ENCODE measurements at places on chromosomes 4 and X.

GRCh38 chr4:78693777-78694456, 82.2 kb upstream of the BMP2K start:
- DNase-seq: no peak

- DNase-seq: no peak
These were observed 338.6 kb upstream of the ZFP42 start for GRCh38 chr4:187656959-187657358.

DNA sequence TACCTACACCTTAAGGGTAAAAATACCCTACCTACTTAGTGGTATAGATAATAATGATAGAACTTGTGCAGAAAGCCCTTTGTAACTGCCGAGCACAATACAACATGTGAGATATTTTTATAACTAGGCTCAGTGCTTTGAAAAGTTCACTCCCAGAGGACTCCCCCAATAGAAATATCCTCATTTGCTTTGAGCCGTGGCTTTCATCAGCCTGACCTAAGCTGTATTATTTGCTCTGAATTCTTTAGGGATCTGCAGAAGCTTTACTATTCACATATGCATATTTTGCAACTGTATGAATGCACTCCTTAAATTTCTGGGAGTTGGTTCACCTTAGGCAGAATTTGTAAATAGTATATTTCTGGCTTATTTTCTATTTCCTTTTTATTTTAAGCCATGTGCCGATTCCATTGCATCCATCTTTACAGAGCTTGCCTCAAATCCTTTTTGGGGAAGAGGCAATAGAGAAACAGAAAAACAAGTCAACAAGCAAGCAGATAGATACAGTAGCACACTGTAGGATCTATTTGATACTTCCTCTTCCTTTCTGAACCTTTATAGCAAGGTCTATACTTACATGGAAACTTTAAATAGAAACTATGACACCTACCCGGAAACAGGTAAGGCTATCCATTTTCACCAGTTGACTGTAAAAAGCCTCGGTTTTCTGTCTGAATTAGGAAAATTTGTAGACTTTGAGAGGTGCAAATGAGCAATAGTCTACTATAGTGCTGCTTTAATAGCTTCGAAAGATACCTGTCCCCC, 242.5 kb upstream of the VCX3A start:
- no peak for DNase-seq

GRCh38 chrX:118356154-118356701, 10.3 kb downstream of the WDR44 start:
- no peak for DNase-seq

- DNase-seq: no peak
These were observed 170.4 kb downstream of the SHROOM4 start for GRCh38 chrX:50643525-50644137.

- DNase-seq: no peak
These were observed 59.5 kb downstream of the NSG1 start for GRCh38 chr4:4446434-4446833.

- no peak for DNase-seq
These were observed 10.8 kb downstream of the UNC5C start for GRCh38 chr4:95537863-95538488.

DNA sequence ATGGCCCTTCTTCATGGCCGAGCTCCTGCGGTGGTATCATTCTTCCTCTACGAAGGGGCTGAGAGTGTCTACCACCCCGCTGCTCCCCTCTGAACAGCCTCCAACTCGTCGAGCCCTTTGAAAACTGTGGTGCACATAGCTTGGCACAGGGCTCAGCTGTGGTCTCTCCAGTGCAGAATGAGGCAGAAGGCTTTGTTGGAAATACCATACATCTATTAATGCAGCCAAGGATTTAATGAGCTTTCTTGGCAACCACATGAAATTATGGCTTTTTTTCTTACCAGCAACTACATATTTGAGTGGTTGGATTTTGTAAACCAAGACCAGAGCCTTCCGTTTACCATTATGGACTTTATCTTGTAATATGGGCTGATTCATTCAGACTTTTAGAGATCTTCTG, 61.7 kb upstream of the CBR4 start:
- no peak for DNase-seq

DNA sequence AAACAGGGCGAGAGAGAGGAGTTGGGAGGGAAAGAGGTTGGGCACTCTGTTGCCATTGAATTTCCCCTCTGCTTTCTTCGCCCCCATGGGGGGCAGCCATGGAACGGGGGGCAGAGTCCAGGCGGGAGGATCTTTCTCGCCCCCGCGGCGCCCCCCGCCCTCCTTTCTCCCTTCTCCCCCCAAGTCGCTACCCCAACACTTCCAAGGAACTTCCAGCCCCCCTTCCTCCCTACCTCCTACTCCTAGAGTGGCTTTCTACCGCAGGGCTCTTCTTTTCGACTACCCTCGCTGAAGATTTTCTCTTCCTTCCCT, 594 bp upstream of the STAG2 start:
- no peak for DNase-seq

GRCh38 chr4:140344621-140345020, 28.8 kb upstream of the SCOC start:
- DNase-seq: no peak

GRCh38 chr4:109410776-109411175, 22.8 kb upstream of the SEC24B start:
- no peak for DNase-seq

GRCh38 chr4:122814426-122814825, 12.2 kb upstream of the FGF2 start:
- no peak for DNase-seq

GRCh38 chrX:54509400-54509799, 13.4 kb upstream of the FGD1 start:
- no peak for DNase-seq

GRCh38 chr4:147772459-147772969, 40.6 kb downstream of the ARHGAP10 start:
- peak; percentile 64 for DNase-seq

GRCh38 chr4:103268746-103269145, 70.6 kb upstream of the CENPE start:
- DNase-seq: no peak

DNA sequence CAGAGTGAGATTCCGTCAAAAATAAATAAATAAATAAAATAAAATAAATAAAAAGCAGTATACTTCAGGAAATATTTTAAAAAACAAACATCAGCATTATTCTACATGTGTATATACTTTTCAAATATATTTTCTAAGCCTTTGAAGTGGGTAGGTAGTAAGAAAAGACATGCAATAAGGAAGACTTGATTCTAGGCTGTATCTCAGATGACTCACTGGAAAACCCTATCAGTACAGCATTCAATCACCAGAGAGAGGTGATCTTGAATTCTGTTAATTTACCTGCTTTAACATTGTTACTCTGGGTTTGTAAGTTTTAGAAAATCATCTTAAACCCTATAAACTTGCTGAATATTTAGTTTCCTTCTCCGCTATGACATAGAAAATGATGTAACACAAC, 106.6 kb upstream of the NAP1L5 start:
- DNase-seq: no peak

DNA sequence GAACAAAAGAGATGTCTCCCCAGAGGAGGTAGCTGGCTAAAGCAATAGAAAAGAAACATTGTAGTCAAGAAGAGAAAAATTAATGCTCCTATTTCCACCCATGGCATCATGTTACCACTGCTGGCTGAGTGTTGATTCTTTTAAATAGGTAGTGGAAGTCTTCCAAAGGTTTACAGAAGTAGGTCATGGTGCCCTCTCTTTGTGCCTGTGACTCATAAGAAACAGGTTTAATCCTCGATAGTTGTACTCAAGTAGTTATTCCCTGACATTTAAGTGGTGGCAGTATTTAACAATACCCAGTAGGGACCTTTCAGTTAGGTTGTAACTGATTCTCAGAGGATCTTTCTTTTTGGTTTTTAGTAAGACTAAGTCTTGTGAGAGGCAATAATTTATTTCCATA, 247.8 kb downstream of the TEX13A start:
- no peak for DNase-seq

GRCh38 chr4:184167576-184167975, 50.1 kb downstream of the ENPP6 start:
- DNase-seq: no peak

- no peak for DNase-seq
These were observed 207.5 kb downstream of the CHRDL1 start for GRCh38 chrX:110588164-110588563.

- DNase-seq: no peak
These were observed 4.0 kb upstream of the PRDM5 start for GRCh38 chr4:120926358-120927025.

- DNase-seq: no peak
These were observed 102.5 kb upstream of the GALNTL6 start for GRCh38 chr4:171710743-171711142.

GRCh38 chrX:7132335-7133049, 15.0 kb upstream of the STS start:
- peak; percentile 22 for DNase-seq

DNA sequence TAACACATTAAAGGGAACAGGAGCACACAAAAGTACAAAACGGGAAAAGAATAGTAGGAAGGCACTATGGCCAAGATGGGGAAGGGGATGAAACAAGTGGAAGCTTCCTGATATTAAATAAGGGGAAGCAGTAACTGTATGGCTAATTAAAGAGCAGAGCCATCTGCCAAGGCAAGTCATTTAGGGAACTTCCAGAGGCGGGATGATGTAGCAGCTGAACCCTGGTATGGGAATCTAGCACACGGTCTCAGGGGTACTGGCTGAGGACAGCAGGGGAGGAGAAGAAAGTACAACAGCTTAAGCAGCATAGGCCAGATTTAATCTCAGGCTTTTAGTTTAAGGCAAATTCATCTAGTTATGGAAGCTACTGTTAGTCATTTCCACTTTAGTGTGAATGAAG, 59.1 kb downstream of the IGFBP7 start:
- no peak for DNase-seq

DNA sequence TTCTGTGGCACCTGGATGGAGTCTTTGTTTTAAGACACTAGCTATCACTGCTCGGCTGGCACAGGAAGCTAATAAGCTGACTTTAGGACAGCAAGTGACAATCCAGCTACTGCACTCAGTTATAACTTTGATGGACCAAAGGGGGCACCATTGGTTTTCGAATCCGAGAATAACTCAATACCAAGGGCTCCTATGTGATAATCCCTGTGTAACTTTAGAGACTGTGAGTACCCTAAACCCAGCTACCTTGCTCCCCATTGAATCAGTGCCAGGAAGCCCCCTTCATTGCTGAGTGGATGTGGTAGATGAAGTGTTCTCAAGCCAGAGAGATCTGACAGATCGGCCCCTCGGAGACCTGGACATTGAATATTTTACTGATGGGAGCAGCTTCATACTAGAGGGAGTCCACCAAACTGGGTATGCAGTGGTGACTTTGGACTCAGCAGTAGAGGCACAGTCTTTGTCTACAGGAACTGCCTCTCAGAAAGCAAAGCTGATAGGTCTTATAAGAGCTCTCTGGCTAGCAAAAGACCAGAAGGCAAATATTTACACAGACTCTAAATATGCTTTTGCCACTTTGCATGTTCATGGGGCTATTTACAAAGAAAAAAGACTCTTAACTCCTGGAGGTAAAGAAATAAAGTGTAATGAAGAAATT, 35.5 kb upstream of the UGT2B7 start:
- DNase-seq: no peak

GRCh38 chr4:67892905-67893304, 9.1 kb upstream of the TMPRSS11D start:
- DNase-seq: peak; percentile 23

DNA sequence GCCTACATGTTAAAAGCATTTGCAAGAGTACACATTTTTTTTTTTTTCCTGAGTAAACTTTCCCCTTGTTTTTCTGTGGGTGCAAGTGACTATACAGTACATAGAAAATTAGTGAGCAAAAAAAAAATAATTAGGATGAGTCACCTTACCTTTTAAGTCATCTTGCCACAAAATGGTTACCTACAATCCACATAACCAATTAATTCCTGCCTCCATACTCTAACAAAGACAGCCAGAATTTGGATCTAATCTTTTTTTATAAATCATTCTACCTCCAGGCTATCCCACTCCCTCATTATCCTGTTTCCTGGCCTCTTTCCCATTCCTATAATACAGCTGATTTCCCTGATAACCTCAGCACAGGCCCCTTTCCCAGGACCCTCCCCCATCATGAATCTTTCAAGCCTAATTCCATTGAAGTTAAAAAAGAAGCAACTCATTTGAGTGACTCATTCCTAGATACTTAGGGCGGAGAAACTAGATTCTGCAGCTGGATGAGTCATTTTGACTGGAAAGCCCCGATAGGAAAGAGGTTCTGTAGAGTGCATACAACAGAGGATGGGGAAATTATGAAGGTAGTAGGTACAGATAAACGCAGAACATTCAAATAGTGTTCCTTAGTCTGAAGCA, 128.2 kb downstream of the C4orf51 start:
- DNase-seq: peak; percentile 81

DNA sequence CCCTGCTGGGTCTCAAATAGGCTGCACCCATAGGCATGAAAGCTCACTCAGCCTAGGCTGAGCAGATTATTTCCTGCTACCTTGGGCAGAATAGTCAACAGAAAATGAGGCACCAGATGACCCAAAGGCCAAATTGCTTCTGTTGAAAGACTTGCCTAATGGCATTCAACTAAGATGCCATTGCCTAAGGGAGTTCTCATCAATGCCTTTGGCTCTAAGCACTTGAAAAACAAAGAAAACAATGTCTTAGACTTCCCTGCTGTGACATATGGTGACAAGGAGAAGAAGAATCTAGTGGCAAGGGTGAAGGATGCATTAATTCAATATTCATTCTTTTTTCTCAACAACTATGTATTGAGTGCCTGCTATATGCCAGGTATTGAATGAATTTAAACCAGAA, 25.7 kb upstream of the PCDH19 start:
- no peak for DNase-seq

- no peak for DNase-seq
These were observed 1046.5 kb downstream of the FAT4 start for GRCh38 chr4:126361287-126361686.

DNA sequence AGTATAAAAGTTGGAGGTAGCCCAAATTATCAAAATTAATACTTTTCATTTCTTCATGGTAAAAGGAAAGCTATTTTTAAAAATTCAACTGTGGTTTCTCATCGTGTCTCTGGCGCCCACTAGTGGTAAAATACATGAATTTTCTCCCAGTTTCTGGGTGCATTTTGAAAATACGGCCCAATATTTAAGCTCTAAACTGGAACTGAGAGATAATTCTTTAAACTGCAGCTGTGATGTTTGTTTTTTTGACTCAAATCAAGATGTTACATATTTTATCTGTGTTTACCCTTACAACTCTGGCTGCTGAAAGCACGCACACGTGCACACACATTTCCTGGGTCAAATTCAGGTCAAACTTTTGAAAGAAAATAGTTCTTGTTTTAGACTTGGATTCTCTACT, 123.9 kb upstream of the ACSL4 start:
- peak; percentile 25 for DNase-seq

All from AG20443 (cell line).